ENCODE measurements at places on chromosomes 3 and 15.
A peak's percentile ranks its signal among the peaks of the same experiment; 100 is the strongest.

GRCh38 chr3:131620977-131621376 is 118.2 kb upstream of the MRPL3 start:
- no peak for DNase-seq

GRCh38 chr3:69997631-69998307 is 1.8 kb upstream of the SAMMSON start:
- DNase-seq, result no peak

- no peak for DNase-seq
Observed at GRCh38 chr3:58326267-58326900, 6.3 kb upstream of the PXK start.

DNA sequence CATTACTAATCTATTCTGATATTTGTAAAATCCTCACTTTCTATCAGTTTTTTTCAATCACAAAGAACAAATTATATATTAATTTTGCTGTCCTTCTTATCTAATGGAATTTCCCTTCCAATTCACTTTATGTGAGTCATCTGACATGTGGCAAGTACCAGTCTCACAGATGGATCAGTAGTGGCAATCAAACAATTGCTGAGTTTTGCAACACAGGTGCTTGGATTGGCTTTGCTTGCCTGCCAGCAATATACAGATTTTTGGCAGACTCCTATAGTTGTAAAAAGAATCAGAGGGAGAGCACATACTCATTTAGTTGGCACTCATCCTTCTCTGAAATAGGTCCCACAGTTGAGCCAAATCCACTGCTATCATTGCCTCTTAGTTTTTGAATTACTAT is 83.7 kb downstream of the BCHE start:
- DNase-seq, result no peak

GRCh38 chr3:186790261-186790981 is 7.0 kb downstream of the EIF4A2 start:
- no peak for DNase-seq

DNA sequence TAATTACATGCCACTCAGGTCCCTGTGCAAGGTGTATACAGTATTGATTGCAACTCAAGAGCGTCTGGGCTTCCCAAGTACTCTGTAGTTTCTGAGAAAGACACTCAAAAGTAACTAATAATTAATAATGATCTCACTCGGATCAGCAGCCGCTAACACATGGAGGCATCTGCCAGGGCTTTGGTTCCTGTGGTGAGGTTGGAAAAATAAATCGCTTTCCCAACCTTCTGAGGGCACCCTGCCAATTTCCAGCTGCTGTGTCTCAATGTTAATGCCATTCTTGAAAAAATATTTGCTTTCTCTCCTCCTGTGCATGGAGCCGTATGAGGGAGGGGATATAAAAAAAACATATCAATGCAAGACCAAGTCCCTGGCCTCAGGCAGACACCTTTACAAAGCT is 116.5 kb upstream of the SLC2A2 start:
- DNase-seq, result no peak

DNA sequence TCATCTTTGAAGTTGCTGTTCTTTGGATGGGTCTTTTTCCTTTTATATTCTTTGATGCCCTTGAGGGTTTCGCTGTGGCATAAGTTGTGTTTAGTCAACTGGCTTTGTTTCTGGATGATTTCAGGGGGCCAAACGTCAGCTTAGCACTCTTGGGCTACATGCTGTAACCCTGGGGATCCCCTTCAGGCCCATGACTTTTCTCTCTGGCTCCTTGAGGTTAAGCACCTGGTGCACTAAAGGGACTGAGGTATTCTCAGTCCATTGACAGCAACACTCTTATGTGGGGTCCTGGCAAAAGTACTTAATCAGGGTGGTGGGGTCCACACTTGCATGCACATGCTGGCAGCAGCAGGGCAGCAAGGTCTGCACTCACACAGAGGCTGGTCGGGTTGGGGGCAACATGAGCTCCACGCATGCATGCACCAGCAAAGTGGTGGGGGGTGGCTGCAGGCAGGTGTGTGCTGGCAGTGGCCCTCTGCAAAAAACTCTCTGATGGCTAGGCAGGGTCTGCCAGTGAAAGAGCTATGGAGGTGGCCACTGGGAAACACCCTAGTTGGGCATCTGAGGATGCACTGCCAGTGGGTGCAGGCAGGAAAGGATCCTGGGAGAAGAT is 38.1 kb upstream of the CD200R1L start:
- DNase-seq, result no peak

DNA sequence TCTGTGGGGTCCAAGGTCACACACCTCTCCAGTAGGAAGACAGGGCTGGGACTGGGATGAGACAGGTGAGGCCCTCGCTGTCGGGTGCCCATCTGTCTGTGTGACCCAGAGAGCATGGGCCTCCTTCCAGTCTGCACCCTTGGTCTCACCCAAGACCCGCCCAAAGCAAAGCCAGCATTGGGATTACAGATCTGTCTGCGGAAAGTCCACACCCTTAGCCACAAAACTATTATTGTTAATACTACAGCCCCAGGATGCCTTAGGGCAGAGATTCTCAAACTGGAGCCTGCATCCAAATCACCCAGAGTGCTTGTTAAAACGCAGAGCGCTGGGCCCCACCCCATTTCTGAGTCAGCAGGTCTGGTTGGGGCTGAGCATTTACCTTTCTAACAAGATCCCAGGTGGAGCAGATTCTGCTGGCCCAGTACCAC is 58.5 kb upstream of the ZNF148 start:
- peak; percentile 59 for DNase-seq

- DNase-seq, result no peak
Observed at GRCh38 chr3:12798559-12799179, 2.2 kb downstream of the CAND2 start.

GRCh38 chr3:129289201-129289921 is 10.7 kb downstream of the HMCES start:
- no peak for DNase-seq

- DNase-seq, result no peak
Observed at GRCh38 chr3:81419228-81419627, 342.2 kb downstream of the GBE1 start.

DNA sequence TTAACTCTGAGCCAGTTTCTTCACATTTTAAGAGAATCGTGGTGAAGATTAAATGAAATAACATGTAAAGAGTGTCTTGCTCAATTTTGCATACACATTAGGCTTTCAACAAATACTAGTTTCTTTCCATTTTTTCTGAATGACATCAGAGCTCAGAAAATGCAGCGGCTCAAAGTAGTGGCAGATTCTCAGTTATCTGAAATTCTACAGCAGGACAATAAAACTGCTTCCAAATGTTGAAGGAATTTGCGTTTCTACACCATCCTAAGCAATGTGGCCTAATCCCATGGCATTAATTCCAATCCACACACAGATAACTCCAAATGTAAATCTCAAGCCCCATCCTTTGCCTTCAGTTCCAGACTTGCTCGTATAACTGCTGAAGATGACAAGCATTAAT is 115.8 kb downstream of the PLCH1 start:
- no peak for DNase-seq

DNA sequence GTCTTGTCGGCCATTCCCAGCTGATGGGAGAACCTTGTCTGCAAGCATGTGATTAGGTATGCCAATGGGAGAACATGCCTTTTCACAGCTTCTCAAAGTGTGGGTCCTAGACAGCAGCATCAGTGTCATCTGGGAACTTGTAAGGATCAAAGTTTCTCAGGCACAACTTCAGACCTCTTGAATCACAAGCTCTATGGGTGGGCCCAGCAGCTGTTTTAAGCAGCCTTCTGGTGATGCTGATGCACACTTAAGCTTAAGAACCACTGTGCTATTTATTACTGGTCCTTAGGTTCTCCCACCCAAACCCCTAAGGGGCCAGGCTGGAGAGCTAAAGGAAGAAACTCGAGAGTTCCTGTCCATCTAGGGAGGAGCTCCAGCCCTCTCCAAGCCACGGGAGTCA is 453.9 kb upstream of the PROK2 start:
- DNase-seq, result no peak

GRCh38 chr3:52779011-52779836 is 1.8 kb downstream of the ITIH1 start:
- DNase-seq, result no peak

DNA sequence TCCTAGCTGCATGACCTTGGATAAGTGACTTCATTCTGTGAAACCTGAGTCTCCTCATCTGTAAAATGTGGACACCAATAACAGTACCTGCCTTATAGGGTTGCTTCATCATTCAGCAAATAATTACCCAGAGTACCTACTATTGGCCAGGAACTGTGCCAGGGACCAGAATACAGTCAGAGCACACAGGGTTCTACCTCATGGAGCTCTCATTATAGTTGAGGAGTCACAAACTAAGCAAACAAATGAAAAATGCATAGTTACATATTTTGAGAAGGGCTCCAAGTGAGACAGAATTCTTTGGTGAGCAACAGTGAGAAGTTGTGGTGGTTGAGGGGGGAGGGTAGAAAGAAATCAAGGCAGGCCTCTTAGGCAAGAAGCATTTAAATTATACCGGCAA is 308.6 kb upstream of the WNT5A start:
- DNase-seq, result no peak

DNA sequence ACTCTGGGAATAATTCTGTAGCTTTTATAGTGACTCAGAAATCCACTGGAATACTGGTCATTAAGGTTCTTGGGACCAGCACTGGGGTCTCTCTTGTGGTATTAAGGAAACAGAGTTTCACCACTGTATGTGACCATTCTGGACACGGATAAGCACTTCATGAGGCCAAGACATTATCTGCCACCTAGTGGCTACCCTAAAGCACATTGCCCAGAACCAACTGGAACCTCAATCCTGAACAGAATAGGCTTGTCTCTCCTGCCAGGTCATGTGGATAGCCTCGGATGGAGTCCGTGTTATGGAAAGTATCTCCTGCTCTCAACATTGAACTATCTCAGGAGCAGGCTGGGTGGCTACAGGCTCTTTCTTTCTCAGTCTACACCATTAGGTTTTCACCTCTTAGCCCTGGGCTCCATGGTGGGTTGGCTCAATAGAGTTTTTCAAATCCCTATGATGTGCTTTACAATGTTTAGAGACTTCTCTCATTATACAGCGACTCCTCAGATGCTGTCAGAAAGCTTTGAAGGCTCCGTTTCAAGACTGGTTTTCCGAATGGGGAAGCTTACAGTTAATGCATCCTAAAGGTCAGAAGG is 167.6 kb upstream of the ST8SIA2 start:
- no peak for DNase-seq

All from hematopoietic multipotent progenitor cell treated with erythropoietin and hydrocortisone succinate and interleukin-3 and kit ligand, for 15 days (in vitro differentiated cells).